Colonic mucosa (tissue), 4 donors: ENCODE measurements at places on chromosomes 4 and X. TPM values are rescaled to one million over a fixed set of nuclear protein-coding genes. Genes with fewer than 3 reads are reported as not detected.

DNA sequence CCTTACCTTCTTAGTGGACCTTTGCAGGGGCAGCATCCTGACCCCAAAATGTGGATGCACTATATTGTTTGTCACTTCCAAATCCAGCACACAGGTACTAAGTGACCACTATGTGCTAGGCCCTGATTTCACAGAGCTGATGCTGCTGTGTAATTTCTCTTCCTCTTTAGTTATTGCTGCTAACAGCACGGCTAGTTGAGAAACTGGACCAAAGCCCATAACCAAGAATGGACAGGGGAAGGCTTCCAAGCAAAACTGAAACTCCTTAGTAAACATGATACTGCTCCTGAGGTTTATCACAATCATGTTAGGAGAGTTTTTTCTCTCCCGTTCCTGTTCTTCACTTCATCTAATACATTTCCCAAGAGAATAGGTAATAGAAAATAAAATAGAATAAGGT, 172.9 kb upstream of the TTC29 start:
- no peaks in the 10 kb centered on the region for H3K36me3 ChIP-seq
- no peak overlapping the region for H3K27ac ChIP-seq
- H3K4me3 ChIP-seq, result no peak overlapping the region
- no peaks in the 10 kb centered on the region for H3K27me3 ChIP-seq
- H3K4me1 ChIP-seq, result no peaks in the 10 kb centered on the region
- no peak for DNase-seq

GRCh38 chrX:154748712-154749339, 2.1 kb downstream of the GAB3 start:
- H3K27me3 ChIP-seq, result peaks cover 11% of the 10 kb centered on the region
- H3K4me3 ChIP-seq, result no peak overlapping the region
- H3K27ac ChIP-seq, result peak overlapping the region; percentile 7
- no peaks in the 10 kb centered on the region for H3K4me1 ChIP-seq
- peak; percentile 36 for DNase-seq

- H3K4me3 ChIP-seq, result no peak overlapping the region
- no peaks in the 10 kb centered on the region for H3K36me3 ChIP-seq
Observed at GRCh38 chrX:48028091-48028490, 21.3 kb downstream of the SPACA5 start.

GRCh38 chrX:141278306-141278705, 36.0 kb upstream of the SPANXC start:
- H3K27ac ChIP-seq, result no peak overlapping the region
- no peaks in the 10 kb centered on the region for H3K27me3 ChIP-seq

GRCh38 chr4:124468360-124468759, 244.2 kb downstream of the ANKRD50 start:
- H3K4me1 ChIP-seq, result no peaks in the 10 kb centered on the region
- no peak for DNase-seq
- no peaks in the 10 kb centered on the region for H3K27me3 ChIP-seq
- H3K4me3 ChIP-seq, result no peak overlapping the region
- H3K27ac ChIP-seq, result no peak overlapping the region
- H3K36me3 ChIP-seq, result no peaks in the 10 kb centered on the region

The WDFY3 gene
- total RNA-seq, result 50.8 TPM

The PPP1R2C gene
- not detected for total RNA-seq

The WAS gene
- 3.0 TPM for total RNA-seq

The TMPRSS11D gene
- not detected for total RNA-seq

The RBMXL3 gene
- not detected for total RNA-seq

The CFAP99 gene
- total RNA-seq, result 0.32 TPM

The PPEF2 gene
- not detected for total RNA-seq

The DNAAF6 gene
- total RNA-seq, result not detected
